ENCODE measurements at places on chromosomes 5 and 9.

DNA sequence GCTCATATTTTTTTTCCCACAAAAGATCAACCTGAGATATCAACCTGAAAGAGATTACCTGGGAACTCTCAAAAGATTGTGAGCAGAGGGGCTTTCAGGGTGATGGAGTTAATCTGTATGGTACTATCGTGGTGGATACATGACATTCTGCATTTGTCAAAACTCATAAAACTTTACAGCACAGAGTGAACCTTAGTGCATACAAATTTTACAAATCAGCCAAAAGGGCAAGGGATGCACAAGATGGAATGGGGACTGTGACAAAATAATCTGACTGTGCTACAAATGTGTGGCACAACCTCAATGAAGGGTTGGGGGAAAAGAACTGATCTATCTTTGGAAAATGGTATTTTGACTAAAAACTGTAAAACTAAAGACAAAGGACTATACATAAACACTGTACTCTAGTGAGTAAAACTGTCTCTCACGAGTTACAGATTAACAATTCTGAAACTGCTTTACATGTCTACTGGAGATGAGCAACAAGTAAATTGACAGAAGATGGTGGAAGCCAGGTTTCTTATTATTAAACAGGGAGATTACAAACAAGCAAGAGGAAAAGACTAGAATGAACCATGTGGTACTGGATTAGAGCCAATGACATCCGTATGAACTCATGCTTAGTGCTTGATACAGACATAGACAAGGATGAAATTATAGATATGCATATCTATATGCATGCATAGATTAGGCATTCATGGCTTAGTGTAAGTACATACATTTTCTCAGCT is 24.8 kb upstream of the RLN1 start:
- DNase-seq = no peak

GRCh38 chr9:650362-650761 is 191.1 kb upstream of the DMRT1 start:
- DNase-seq = no peak

DNA sequence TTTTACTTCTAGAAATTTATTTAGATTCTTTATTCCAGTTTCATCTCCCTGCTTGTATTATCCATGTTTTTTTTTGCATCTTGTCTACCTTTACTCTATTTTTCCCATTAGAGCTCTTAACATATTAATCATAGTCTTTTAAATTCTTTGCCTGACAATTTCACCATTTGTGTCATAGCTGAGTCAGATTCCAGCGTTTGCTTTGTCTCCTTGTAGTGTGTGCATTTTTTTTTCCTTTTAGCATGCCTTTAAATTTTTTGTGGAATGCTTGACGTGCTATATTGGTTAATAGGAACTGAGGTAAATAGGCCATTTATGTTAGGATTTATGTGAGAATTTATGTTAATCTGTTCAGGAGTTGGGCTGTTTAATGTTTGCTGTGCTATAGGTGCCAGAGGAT is 41.8 kb upstream of the NFIL3 start:
- no peak for DNase-seq

DNA sequence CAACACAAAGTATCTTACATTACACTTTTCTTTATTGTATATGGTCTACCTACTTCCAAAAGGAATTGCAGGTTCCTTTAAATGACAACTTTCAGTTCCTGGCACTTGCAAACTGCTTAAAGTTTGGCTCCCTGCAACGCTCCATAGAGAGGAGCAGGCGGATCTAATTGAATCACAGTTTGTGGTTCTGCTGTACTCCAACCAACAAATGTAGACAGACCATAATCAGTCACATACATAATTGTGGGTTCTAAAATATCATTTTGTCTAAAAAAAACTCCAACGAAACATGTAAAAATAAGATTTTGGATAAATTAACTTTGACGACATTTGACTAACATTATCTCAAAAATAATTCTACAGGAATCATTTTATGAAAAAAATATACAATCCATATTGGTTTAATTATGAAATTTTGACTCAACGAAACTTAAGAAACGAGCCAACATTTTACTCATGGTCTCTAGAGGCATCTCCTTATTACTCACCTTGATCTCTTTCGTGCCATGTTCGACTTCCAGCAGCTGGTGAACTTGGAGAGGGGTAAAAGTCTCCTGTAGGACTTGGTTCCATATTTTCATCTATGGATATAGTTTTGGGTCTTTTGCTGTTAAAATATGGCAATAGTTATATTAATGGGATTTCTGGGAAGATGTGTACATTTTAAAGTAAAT is 167.6 kb downstream of the NFIB start:
- DNase-seq = no peak

DNA sequence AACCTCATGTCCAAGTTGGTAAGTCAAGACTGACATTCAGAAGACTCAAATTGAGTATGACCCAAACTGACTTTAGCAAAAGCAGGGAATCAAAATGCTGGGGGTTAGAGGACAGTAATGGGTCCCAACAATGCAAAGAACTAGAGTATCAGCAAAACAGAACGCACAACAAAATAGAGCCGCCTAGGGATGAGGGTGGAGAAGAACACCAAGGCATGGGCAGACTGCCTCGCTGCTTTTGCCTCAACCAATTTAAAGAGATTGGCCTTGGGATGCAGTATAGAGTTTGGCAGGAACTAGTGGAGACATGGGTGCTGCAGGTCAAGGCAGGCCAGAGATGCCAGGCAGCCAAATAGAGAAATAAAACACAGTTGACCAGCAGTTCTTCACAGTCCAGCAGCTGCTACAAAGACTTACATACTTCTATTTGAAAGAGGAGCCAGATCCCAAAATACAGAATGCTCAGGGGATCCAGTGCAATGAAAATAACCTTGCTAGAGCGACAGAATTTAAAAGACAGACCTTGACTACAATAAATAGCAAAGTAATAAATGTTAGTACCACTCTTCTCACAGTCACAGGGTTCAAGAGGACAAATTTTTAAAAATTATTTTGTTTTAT is 83.9 kb upstream of the NIPBL start:
- DNase-seq = no peak

GRCh38 chr5:113344973-113345940 is 89.5 kb downstream of the TSSK1B start:
- DNase-seq = no peak

DNA sequence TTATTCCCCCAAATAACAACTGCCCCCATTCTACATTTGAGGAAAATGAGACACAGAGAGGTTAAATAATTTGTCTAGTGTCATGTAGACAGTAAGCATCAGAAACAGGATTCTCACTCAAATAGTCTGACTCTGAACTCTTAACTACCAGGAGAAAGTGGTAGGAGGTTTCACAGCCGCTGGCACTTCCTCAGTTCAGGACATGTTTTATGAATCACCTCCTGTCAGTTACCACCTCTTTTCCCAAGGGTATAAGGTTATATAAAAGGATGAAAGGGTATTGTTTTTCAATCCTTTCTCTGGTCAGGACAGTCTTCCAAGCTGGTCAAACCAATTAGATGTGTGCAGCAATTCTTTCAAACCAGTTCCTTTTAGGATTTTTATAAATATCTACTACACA is 52.1 kb downstream of the TSSK1B start:
- DNase-seq = no peak

GRCh38 chr9:79357616-79358015 is 214.1 kb upstream of the TLE4 start:
- DNase-seq = no peak

- DNase-seq = no peak
Measured at GRCh38 chr9:133059623-133060022, 2.2 kb upstream of the CEL start.

- no peak for DNase-seq
Measured at GRCh38 chr9:112041536-112042243, 133.4 kb downstream of the SUSD1 start.

- no peak for DNase-seq
Measured at GRCh38 chr5:115629903-115630302, 4.1 kb upstream of the TMED7 start.

- DNase-seq = no peak
Measured at GRCh38 chr9:76573905-76574760, 115.2 kb downstream of the GCNT1 start.

GRCh38 chr5:181151146-181151545 is 3.8 kb downstream of the OR2V2 start:
- no peak for DNase-seq

DNA sequence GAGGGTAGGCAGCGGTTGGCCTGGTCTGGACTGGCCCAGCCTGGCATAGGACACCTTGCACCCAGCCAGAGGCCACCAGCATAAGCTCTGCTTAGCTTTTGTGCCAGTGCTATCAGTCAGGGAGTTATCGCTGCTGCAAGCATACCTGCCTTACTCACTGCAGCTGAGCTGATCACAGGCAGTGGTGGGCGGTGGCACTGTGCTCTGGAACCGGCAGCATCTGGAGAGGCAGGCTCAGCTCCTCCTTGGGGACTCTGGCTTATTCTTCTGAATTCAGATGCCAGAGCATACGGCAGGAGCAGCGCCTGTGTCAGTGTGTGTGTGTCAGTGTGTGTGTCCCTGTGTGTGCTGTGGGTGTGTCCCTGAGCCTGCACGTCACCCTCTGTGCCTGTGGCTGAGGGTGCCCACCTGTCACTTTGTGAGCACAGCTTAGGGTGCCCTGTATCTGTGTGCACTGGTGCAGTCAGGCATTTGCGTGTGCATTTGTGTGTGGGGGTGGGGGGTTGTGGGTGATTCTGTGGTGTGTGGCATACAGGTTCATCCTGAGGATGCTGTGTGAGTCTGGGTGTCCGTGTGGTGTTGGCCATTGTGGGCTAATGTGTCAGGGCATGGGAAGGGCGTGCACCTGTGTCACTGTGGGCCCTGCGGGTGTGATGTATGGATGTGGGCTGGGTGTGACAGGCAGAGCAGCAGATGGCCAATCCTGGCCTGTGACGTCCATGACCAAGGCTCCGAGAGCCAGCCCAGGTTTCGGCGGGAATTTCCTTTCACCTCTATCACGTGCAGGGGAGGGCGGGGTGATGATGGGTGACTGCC is 23.5 kb downstream of the LMX1B start:
- DNase-seq = no peak

GRCh38 chr5:42641336-42642005 is 115.1 kb upstream of the CCDC152 start:
- no peak for DNase-seq

GRCh38 chr5:2910401-2911175 is 159.1 kb upstream of the IRX2 start:
- DNase-seq = no peak

DNA sequence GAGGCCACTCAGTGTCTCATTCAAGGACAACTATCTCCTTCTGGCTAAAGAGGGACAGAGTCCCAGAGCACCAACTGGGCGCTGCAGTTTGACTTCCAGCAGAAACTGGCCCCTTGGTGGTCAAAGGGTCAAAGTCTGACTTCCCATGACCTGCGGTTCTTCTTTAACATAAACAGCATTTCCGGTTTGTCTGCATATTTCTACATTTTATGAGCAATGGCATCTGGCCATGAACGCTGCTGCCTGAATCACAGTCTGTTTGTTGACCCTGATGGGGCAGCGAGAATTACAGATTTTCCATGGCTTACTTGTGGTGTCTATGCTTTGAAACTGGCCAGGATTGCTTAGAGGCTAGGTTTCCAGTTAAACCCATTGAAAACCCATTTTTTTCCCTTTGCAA is 1.3 kb downstream of the TNFSF15 start:
- no peak for DNase-seq

DNA sequence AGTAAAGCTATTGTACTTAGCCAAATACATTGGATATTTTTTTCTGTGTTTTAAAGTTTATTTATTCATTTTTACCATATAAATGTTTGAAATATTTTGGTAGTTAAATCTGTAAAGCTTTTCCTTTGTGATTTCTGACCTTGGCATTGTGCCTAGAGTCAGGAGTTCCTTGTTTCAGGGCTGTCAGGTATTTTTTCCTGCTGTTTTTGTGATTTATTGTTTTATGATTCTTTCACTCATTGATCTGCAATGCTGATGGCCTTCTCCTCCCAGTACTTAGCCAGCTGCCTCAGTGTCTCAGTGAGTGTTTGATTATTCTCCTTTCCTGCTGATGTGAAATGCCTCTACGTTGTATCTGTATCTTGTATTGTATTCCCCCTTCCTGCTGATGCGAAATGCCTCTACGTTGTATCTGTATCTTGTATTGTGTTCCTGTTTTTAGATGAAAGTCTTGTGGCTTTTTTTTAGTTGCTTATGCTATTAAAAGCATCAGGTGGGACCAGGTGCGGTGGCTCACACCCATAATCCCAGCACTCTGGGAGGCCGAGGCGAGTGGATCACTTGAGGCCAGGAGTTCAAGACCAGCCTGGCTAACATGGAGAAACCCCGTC is 61.0 kb downstream of the EHMT1 start:
- DNase-seq = no peak

GRCh38 chr5:11504886-11505193 is 399.4 kb downstream of the CTNND2 start:
- DNase-seq = no peak

- DNase-seq = no peak
Measured at GRCh38 chr5:133947431-133947841, 21.0 kb downstream of the C5orf15 start.

- DNase-seq = no peak
Measured at GRCh38 chr5:133353741-133354140, 258.6 kb downstream of the FSTL4 start.

GRCh38 chr5:73116506-73116905 is 3.9 kb upstream of the TMEM171 start:
- DNase-seq = no peak

- DNase-seq = no peak
Measured at GRCh38 chr5:75169516-75169915, 67.2 kb downstream of the ANKRD31 start.

DNA sequence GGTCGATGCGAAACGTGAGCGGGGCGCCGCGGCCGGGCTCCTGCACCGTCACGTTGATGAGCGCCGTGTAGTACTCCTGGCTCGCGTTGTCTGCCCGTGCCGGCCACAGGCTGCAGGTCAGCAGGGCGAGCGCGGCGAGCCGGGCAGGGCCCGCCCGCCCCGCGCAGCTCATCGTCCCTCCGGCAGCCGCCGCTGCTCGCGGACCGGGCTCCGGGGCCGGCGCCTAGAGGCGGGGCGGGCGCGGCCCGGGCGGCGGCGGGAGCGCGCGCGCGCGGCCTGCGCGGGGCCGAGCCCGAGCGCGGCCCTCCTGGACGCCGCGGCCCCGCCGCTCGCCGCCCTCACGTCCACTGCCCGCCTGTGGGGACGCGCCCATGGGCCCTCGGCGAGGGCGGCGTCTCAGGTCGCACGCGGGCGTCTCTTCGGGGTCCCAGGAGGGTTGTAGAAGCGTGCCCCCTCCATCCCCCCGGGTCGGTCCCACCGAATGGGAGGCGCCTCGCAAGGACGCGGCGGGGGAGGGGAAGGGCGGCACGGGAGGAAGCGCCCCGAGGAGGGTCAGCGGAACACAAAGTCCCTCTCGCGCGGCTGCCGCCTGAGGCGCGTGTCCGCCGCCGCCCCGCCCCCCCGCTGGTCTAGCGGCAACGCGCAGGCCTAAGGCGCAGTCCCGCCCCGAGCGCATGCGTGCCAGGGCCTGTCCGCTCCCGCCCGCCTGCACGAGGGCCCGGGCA is at the start of gene RNF130:
RNF130 (minus strand) TSS at position 229 of the 725 bp plus-strand sequence; CDS start at position 172, 57 bp downstream.
- peak; percentile 75 for DNase-seq

- DNase-seq = no peak
Measured at GRCh38 chr9:70205366-70206020, 53.3 kb upstream of the SMC5 start.

- no peak for DNase-seq
Measured at GRCh38 chr5:179829732-179830435, 9.2 kb downstream of the SQSTM1 start.

GRCh38 chr5:107469064-107469463 is 201.7 kb downstream of the EFNA5 start:
- no peak for DNase-seq

- peak; percentile 57 for DNase-seq
Measured at GRCh38 chr9:112174222-112174964, 704 bp downstream of the SUSD1 start.

- DNase-seq = no peak
Measured at GRCh38 chr5:114237766-114238165, 124.1 kb upstream of the KCNN2 start.

- DNase-seq = no peak
Measured at GRCh38 chr5:128920345-128921215, 44.7 kb upstream of the SLC27A6 start.

Measured in stimulated activated CD4-positive, alpha-beta T cell treated with anti-CD3 and anti-CD28 coated beads, Interleukin-2, amount 100 ng/mL, for 4 hours (primary cell).